ENCODE measurements at places on chromosomes 1 and 21. TPM values are rescaled to one million over a fixed set of nuclear protein-coding genes. Genes with fewer than 3 reads are reported as not detected.

- H3K27me3 ChIP-seq, result no peaks in the 10 kb centered on the region
- no peak overlapping the region for H3K27ac ChIP-seq
- no peak for DNase-seq
Measured at GRCh38 chr1:76833856-76834255, 33.4 kb upstream of the ST6GALNAC5 start.

Gene TRNP1
- total RNA-seq, result 311 TPM

Gene SPRR2B
- total RNA-seq, result not detected

DNA sequence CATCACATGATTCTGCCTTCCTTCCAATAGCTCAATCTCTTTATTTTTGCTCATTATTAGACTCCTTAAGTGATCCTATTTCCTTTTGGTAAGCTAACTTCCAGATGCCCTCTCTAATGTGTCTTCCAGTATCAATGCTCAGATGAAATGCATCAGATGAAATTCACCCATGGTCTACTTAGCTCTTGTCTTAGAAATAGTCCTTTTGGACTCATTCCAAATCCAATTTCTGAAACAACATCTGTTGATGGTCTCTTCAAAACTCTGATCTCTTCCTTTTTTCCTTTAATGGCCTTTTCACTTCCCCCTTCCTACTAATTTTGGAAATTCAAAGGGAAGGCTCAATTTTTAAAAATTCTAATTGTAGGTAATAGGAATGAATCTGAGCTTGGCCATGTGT lies 81.1 kb upstream of the GREM2 start:
- peaks cover 8% of the 10 kb centered on the region for H3K4me1 ChIP-seq
- no peak overlapping the region for H3K4me3 ChIP-seq
- H3K27me3 ChIP-seq, result no peaks in the 10 kb centered on the region
- H3K27ac ChIP-seq, result no peak overlapping the region
- H3K36me3 ChIP-seq, result no peaks in the 10 kb centered on the region
- no peak for DNase-seq

- no peaks in the 10 kb centered on the region for H3K4me1 ChIP-seq
- no peak overlapping the region for H3K4me3 ChIP-seq
- no peaks in the 10 kb centered on the region for H3K36me3 ChIP-seq
- no peaks in the 10 kb centered on the region for H3K27me3 ChIP-seq
Measured at GRCh38 chr1:157252473-157252872, 114.3 kb upstream of the ETV3 start.

Data from GM23248 (cell line).